ENCODE measurements at places on chromosomes 12 and 14.

- no peak for DNase-seq
Observed at GRCh38 chr14:86766469-86766868, 1226.5 kb downstream of the GALC start.

DNA sequence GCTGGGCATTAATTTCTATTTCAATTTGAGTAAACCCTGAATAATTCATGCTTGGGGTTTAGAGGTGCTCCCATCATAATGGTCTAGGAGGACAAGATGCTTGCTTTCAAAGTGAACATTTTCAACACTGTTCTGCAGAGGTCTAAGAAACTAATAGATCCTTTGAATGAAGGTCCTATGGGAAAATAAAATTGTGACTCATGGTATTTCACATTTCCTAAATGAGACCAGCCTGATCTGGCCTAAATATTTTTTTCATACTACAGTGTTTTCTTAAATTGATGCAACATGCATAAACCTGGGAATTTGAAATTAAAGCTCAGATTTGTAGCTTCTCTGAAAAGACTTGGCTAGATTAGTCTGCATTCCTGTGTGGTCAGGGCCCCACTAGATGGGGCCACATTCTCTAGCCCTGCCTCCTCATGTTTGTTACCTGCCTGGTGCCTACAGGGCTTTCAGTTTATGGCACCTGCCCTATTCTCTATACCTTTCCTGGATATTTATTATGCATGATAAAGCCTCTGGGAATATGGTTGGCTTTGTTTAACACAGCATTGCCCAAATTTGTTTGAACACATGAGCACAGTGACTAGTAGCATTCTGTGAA lies 112.7 kb downstream of the METTL25 start:
- DNase-seq, result no peak

GRCh38 chr14:50831726-50832168 lies 785 bp upstream of the NIN start:
- DNase-seq, result no peak

- DNase-seq, result no peak
Observed at GRCh38 chr12:122961531-122962329, 4.5 kb downstream of the ABCB9 start.

DNA sequence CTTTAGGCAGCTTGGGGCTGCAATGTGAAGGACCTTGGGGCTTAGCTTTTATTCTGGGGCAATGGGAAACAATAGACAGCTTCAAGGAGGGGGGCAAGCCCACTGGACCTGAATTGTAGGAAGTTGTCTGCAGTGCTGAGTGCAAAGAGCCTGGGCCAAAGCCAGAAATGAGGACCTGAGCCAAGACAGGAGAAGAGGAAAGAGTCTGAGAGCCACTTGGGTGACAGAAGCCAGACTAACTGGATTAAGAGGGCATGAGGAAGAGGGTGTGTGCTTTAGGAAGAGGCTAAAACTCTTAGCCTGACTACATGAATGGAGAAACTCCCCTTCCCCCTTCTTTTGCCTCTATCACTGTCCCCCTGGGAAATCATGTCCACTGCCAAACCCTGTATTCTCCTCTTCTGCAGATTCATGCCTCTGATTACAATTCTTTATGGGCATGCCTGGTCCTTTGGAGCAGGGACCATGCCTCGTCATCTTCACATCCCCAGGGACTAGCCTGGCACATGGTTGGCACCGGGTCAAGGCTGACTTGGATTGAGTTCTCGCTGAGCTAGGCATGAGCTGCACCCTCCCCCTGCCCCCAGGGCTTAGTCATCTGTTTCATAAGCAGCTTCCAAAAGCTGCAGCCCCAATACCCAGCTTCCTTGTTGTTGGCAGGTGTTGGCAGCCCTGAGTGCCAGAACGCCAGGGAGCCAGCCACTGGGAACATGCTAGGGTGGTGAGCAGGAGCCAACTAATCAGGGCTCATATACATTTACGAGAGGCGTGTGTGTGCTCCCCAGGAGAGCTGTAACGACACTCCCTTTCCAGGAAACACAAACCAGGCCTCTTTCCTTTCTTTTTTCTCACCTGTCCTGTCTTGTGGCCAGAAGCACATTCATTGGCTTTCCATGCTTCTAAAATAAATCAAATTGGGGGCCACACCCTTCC lies 27.7 kb upstream of the JDP2 start:
- no peak for DNase-seq

DNA sequence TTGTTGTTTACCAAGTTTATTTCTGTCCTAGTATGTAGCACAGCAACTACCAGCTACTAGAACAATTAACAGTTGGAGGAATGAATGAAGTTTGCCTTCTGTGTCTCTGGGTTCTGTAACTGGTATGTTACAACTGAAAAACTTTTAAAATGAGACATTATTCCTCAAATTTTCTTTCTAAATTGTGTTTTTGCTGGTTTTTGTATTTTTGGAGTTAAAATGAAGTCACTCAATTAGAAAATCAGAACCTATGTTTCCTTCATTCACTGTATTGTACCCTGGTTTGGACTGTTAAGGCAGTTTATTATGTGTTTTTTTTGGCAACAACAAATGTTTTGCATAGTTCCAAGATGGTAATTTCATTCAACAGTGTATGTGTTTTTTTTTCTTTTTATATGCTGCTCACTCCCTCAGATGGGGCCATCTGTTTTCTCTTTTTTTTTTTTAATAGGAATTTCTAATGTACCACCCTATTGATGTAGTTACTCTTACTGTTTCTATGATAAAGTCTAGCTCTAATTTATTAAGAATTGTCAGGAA lies 30.2 kb upstream of the EVL start:
- DNase-seq, result no peak

DNA sequence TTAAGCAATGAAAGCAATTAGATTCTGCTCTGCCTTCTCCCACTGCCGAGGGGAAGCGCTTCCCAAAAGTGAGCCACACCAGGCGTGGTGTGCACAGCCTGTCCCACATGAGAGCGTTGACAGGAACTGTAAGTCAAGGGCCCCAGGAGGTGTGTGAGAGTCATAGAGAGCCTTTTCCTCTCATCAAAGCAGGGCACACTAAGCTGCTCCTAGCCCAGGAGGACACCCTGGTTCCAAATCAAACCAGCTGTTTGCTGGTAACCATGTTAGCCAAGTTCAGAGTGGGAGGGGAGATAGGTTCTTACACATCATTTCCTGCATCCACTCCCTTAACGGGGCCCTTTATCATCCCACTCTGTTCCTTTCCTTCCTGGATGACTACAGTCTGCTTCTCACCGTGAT lies 98.3 kb downstream of the SPTSSA start:
- no peak for DNase-seq

- no peak for DNase-seq
Observed at GRCh38 chr14:103221781-103222358, 98.6 kb downstream of the TNFAIP2 start.

DNA sequence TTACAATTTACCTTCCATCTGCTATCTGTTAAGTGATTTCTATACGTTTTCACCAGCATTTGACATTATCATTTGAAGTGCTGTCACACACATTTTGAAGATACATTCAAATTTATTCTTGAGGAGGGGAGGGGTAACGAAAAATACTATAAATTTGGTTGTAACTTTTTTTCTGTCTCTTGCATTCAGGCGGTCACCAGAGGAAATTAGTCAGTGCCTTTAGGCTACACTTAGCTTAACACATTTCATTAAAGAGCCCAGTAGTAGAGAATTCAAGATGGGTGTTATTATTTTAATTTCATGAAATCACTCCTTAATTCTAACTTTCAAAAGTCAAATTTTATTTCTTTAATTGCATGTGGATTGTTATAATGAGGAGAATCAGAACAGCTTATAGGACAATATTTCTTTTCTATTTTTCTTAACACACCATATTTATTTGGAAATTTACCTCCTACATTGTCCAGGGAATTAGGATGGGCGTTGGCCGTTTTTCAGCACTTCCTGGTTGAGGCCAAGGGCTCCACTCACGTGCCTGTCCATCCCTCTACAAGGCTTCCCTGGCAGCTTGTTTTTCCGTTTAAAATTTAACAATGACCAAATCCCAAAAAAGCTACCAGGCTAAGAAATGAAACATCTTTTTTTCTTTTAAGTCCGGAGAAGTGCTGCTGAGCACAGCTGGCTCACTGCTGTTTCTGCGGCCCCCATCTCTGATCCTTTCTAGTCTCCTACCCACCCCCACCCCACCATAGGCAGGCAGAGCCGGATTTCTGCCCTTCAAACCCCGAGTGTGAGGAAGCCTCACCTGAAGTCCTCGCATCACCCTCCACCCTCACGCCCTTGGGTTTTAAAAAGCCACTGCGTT lies 1.1 kb upstream of the FAR2 start:
- DNase-seq, result no peak

DNA sequence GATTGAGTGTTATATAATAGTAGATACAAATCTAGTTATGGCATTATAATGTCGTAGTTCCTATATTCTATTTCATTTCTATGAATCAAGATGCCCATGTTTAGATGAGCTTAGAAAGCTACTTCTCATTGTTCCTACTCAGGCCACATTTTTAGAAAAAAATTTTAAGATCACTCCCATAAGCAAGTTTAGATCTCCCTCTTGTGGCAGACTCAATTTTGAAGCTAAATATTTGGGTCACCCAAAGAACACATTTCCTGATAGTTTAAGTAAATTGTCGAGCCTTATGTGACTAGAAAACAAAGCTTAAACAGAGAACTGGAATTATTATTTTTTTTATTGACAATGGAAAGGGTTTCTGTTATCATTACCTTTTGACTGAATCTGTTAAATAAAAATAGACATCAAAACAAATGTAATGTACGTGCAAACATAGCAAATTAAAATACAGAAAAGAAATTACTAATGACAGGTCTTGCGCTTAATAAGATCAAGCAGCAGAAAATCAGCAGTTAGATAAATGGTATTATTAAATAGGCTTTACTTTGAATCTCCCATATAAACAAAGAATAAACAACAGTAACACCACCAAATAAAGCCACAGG lies 180.2 kb downstream of the ACSS3 start:
- DNase-seq, result no peak

- no peak for DNase-seq
Observed at GRCh38 chr14:37138898-37139297, 33.5 kb downstream of the SLC25A21 start.

DNA sequence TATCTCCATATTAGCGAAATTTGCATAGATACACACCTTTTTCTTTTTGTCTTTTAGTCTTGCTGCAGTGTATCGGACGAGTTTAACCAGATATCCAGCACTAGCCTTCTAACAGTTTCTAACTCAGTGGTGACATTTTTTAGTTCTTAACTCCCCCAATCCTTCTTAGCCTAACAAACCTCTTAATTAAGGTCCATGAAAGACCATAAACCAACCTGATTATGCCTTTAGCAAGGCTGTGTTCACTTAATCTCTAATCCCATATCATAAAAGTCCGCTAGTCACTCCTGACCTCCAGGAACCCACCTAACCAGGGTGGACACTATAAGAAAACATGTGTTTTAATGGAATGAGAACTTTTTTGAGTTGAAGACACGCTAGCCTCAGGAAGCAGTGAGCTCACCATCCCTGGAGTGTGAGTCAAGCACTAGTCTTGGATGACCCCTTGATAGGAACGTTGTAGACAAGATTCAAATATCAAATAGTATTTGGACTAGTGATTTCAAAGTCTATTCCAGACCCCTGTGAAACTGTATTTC lies 9.5 kb downstream of the CDKN1B start:
- no peak for DNase-seq

- no peak for DNase-seq
Observed at GRCh38 chr14:75254901-75255584, 23.6 kb upstream of the FOS start.

GRCh38 chr14:96145116-96145864 lies 59.3 kb upstream of the BDKRB2 start:
- no peak for DNase-seq

DNA sequence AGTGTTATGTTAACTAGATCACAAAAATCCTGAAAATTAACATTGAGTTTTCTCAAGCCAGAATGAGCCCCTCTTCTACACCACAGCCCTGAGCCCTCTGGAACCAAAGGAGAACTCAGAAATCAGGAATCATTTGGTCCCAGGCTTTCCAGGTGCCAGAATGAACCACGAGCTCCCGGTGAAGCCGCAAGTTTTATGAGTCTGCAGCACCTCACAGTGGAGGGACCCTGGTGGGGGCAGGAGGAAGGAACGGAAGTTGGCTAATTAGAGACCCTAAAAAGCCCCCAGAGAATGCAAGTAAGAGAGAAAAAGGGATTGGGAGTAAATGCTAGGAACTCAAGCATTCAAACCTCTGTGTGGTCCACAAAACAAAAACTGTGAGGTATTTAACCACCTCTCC lies 52.9 kb upstream of the BCL2L14 start:
- no peak for DNase-seq

DNA sequence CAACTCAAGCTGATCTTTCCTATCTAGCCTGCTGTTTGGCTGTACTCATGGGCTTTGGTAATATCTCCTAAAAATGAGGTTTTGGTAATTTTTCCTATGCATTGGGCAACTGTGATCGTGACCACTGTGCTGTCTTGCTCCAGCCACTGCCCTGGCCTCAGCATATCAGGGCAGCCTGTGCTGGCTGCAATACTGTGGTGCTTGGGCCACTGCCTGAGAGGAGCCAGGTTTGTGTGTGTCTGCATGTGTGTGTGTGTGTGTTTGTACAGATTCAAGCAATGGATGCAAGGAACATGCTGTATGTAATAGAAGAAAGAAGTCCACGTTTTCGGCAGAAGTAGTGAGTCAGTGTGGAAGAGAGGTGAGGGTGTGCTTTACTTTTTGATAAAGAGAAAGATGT lies 13.0 kb downstream of the ERG28 start:
- DNase-seq, result no peak

DNA sequence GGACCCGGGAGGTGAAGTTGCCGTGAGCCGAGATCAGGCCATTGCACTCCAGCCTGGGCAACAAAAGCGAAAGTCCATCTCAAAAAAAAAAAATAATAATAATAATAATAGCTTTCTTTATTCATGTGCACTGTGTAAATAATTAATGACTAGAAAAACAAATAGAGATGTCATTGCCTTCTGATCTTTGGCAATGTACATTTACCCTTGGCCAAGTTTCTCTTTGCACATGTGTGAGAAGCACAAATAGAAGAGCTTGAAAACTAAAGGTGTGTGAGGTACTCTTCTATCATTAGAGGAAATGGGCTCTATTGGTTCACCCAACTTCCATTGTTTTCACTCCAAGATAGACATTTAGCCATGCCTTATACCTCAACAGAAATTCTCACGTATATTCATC lies 170.1 kb upstream of the PDZRN4 start:
- no peak for DNase-seq

GRCh38 chr12:11685716-11686115 lies 36.2 kb downstream of the ETV6 start:
- DNase-seq, result no peak

GRCh38 chr12:58496411-58497190 lies 423.7 kb downstream of the LRIG3 start:
- no peak for DNase-seq

DNA sequence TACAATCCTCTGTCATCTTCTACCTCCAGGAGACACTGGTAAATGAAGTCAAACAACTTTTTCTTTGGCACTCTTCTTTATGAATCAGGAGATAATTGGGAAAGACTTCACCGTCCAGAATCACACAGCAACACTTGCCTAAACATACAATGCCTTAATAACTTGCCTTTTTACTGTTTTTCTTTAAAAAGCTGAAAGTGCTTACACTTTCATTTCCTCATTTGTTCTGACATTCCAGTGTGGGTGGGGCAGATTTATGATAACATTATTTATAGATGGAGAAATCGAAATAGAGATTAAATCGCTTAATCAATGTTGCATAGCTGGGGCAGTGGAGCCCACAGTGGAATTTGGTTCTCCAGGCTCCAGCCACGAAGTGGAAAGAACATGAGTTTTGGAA lies 2.8 kb upstream of the FRS2 start:
- no peak for DNase-seq

- no peak for DNase-seq
Observed at GRCh38 chr14:90428676-90429075, 31.8 kb downstream of the CALM1 start.
